ENCODE measurements at places on chromosomes 5 and 9.

GRCh38 chr5:10689391-10690081 is 71.5 kb downstream of the DAP start:
- DNase-seq, result no peak

DNA sequence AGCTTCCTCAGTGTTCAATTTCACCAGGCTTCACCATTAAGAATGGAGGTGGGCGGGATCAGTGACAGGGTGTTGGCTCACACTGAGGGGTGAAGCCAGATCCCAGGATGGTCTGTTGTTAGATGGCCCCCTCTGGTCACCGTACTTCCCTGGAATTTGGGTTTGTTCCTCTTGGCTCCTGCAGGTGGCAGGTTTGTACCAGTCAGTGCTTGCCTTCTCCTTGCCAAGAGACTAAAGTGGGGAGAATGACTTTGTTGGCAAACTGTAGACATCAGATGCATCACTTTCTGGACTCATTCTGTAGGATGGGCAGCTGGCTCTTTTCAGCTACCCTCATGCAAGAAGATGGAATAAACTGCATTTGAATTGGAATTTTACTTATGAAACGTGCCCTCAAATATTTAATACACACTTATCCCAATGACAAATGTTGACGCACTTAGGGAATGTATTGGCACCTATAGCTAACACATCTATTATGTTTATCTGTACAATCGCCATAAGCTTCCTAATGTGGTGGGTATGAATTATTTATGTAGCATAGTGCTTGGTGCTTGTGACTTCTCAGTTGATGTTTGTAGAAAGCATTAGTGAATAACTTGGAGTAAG is 31.4 kb upstream of the ANKRD55 start:
- DNase-seq, result no peak

GRCh38 chr5:55731848-55732247 is 6.0 kb upstream of the DDX4 start:
- no peak for DNase-seq

- DNase-seq, result no peak
Measured at GRCh38 chr9:126374366-126374781, 47.7 kb downstream of the MVB12B start.

- no peak for DNase-seq
Measured at GRCh38 chr9:79812099-79812498, 240.3 kb downstream of the TLE4 start.

GRCh38 chr5:133969654-133970324 is 1.4 kb upstream of the C5orf15 start:
- DNase-seq, result no peak

DNA sequence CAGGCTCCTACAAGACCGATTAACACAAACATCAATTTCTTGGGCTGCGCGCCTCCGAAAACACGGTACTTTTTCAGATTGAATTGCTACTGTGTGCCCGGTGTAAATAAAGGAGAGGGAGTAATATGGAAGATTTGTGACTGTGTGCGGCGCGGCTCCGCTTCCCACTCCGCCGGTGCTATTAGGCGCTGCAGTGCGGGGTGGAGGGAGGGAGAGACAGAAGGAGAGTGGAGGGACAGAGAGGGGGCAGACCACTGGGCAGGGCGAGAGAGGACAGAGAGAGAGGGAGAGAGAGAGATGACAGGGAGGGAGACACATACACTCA is 24.7 kb upstream of the RNU6ATAC start:
- DNase-seq, result peak; percentile 8

DNA sequence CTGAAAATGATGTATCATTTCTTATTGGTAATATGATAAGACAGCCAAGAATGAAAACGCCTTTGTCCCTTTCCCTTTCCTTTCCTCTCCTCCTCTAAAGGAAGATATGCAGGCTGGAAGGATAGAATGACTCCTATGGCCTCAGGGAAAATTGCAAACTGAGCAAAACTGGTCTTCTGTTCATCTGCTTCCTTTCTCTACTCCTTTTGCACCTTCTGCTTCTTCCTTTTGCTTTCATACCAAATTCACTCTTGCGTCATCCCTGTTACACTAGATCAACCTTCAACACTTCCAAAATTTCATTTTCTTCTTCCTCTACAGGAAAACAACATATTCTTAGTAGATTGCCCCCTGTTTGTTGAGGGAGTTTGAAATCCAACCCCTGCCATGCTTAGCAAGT is 234.1 kb downstream of the ADAMTS6 start:
- DNase-seq, result no peak

DNA sequence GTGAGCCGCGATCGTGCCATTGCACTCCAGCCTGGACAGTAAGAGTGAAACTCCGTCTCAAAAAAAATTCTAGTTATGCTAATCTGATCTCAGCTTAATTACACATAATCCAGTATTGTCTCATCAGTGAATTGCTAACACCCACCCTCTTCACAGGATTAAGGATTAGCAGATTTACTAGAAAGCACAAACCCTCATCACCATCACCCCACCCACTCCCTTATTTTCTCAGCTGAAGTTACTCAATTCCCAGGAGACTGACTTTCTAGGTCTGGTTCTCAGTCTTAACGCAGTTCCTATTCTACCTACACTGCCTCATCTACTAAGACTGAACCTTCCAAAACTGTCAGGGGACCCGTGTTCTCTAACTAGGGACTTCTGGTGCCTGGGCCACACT is 9.0 kb downstream of the TOR1B start:
- no peak for DNase-seq

GRCh38 chr5:19175776-19176570 is 812.0 kb downstream of the CDH18 start:
- no peak for DNase-seq

- peak; percentile 33 for DNase-seq
Measured at GRCh38 chr5:68288707-68289134, 73.2 kb downstream of the PIK3R1 start.

- no peak for DNase-seq
Measured at GRCh38 chr9:112437406-112437805, 49.2 kb upstream of the KIAA1958 start.

DNA sequence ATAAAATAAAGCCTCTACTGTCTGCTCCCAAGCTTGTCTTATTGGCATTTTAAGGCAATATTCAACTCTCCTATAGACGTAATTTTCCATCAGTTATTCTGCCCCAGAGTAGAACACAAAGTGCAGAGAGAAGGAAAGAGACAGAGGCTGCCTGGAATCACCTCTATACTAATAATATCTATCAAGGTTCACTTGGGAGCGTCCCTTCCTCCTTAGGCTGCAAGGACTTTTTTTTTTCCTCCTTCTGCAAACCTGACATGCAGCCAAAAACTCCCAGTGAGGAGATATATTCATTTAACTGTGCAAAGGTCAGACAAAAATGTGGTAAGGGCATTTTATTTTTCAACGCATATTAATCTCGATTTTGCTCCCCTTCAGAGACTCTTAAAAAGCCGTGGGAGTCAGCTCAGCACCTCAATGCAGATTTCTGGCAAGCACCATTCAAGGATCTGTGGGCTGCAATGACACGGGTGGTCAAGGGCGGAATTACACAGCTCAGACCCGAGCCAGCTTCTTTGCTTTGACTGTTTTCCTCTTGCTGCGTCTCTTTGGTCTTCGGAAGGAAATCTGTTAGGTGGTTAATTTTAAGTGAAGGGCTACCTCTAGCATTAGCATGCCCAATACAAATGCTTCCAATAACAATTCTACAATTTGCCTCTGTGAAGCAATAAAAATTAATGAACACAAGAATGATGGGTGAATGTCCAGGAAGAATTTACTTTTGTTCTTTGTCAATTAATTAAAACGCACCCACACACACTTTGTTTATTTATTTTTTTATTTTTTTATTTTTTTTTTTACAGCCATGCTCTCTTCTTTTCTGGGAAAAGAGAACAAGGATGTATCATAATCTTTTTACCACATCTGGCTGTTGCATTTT is 587.7 kb upstream of the GRAMD2B start:
- DNase-seq, result peak; percentile 30

GRCh38 chr5:68454766-68455165 is 239.2 kb downstream of the PIK3R1 start:
- no peak for DNase-seq

- no peak for DNase-seq
Measured at GRCh38 chr5:36438765-36439561, 137.3 kb upstream of the RANBP3L start.

- DNase-seq, result peak; percentile 41
Measured at GRCh38 chr9:91905991-91906469, 44.0 kb downstream of the ROR2 start.

DNA sequence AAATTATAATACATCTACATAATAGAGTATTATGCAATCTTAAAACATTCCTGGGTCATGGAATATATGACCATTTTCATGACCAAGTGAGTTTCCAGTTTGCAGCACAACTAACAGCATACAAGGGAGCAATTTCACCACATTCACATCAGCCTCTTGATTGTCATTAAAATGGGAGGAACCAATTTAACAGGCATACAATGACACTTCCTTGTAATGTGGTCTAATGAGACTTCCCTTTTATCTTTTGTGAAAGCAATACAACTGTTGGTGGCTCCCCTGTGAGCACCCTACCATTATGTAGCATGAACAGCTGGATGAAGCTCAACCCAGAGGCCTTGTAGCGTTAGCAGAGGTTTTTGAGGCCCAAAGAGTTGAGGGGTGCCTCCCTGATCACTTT is 13.6 kb upstream of the TMOD1 start:
- no peak for DNase-seq

- DNase-seq, result no peak
Measured at GRCh38 chr5:124370601-124371000, 375.8 kb downstream of the ZNF608 start.

DNA sequence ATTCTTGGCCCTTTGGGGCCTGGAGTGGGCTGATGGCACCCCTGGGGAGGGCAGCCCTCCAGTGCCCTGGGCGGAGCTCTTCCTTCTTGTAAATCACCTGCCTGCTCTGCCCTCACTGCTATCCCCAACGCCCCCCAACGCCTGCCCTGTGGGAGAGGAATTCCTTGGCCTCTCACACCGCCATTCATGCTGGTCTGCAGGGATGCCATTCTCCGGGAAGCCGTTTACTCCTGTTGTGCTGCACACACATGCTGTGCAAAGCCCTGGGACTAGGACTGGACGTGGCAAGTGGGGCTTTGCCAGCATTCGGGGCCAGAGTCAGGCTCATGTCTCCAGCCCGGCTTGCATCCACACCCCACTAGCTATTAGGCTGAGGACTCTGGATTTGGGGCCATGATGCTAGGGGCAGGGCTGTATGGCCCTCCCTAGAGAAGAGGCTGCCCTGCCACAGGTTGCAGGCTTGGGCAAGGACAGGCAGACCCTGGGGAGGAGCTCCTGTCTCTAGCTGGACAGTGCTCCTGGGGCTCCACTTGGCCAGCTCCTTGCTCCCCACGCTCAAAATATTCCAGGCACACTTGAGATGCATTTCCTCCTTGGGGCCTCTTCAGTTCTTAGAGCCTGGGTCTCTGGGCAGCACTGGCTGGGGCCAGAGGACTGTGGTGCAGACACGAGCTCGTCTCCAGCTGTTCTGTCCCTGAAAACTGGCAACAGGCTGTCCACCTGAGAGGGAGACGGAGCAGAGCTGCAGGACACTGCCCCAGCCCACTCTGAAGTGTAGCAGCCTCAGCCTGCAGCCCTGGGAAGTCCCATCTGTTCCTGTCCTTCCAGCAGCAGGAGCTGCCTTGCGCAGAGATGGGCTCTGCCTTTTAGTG is 226.9 kb downstream of the CACNA1B start:
- DNase-seq, result no peak

DNA sequence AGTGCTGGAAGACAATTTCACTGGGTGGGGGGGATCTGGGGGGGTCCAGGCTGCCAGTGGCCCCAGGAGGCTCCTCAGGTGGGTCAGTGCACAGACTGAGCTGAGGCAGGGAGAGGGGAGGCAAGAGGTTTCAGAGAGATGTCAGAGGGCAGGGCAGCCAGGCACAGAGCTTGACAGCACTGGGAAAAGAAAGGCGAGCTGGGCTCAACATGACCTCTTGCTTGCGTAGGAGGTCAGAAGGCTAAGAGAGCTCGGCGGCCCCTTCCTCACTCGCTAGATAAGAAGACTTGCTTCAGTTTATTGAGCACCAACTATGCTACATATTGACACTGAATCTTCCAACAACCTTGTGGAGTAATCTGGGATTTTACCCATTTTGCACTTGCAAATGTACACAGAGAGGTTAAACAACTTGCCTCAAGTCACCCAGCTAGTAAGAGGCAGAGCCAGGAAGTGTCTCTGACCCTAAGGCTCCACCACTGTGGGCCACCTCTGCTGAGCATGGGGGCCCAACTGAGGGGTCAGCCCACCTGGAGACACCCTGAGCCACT is 3.5 kb downstream of the PDLIM7 start:
- DNase-seq, result no peak

GRCh38 chr5:127296321-127296720 is 5.7 kb downstream of the MEGF10 start:
- no peak for DNase-seq

DNA sequence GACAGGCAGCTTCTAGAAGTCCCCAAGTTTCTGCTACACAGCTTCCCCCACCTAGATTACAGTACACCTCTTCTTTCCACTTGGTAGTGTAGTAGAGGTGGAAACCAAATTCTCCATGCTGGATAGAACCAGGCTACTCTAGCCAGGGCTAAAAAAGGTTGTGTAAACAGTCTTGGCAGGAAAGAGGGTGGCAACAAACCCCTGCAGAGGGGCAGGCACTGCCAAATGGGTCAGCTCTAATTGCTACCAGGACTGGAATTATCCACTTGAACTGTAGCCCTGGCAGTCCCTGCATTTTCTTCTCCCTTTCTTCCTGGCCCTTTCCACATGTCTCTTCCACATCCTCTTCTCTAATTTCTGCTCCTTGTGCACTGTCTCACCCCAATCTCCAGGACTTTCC is 24.8 kb downstream of the RANBP3L start:
- DNase-seq, result no peak

DNA sequence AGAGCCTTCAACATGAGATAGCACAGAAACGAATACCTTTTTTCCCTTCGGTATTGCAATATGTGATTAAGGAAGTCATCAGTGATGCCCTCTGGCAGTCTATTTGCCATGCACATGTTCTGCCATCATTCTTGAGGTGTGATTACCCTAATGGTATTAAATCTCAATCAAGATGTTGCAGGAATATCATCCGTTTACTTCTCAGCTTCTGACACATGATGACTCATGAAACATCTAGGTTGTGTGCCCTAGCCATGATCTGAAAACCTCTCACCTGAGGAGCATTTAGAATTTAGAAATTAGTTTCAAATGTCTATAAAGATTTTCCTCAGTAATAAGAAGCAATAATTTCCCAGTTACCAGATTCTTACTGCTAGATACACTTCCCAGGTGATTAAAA is 209.1 kb downstream of the ADGRV1 start:
- DNase-seq, result no peak

GRCh38 chr5:14039063-14039462 is 94.6 kb upstream of the DNAH5 start:
- DNase-seq, result no peak

All from left colon (tissue), 2 donors.